ENCODE measurements at places on chromosomes 4 and X. TPM values are rescaled to one million over a fixed set of nuclear protein-coding genes. Genes with fewer than 3 reads are reported as not detected.

DNA sequence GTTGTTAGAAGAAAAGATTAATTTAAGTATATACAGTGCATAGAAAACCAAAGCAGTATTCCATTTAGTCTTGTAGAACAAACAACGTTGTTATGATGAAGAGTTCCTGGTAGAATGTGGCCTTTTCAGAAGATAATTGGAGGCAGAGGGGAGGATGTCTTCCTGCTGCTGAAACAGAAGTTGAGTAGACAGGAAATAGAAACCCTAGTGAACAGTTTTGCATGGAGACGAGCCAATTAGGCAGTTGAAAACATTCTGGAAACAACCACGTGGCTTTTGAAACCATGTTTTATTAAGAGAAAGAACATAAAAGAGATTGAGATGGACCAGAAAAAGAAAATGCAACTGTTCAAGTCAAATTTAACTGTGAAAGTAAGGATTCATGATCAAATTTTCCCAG, 325.2 kb downstream of the CAMK2D start:
- DNase-seq: no peak

GRCh38 chrX:53089925-53090324, 4.0 kb upstream of the KANTR start:
- DNase-seq: no peak

DNA sequence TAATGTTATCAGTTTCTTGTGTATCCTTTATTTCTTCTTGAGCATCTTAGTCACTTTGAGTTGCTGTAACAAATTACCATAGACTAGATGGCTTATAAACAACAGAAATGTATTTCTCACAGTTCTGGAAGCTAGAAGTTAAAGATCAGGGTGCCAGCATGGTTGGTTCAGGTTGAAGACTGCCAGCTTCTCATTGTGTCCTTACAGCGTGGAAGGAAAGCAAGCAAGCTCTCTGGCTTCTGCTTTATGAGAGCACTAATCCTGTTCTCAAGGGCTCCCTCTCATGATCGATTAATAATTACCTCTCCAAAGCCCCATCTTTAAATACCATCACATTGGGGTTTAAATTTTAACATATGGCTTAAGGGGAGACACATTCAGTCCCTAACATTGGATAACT, 497.2 kb downstream of the RAPGEF2 start:
- DNase-seq: no peak

DNA sequence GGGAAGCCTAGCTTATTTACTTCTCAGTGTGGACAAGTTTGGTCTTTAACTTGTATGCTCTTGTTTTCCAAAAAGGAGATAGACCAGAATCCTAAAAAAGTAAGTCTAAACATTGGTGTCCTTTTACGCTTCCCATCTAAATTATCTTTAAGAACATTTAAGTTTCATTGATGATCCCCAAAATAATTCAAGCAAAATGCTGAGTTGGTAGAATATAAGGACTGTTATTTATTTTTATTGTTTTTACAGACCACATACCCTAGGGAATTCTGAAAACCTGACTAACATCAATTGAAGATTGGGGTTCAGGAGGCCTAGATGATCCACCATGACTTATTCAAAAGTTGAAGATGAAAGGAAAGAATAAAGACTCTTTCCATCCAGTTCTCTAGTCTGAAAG, 653.0 kb downstream of the CCSER1 start:
- DNase-seq: no peak

Gene ERAS
- total RNA-seq: not detected

Gene FREM3
- not detected for total RNA-seq

DNA sequence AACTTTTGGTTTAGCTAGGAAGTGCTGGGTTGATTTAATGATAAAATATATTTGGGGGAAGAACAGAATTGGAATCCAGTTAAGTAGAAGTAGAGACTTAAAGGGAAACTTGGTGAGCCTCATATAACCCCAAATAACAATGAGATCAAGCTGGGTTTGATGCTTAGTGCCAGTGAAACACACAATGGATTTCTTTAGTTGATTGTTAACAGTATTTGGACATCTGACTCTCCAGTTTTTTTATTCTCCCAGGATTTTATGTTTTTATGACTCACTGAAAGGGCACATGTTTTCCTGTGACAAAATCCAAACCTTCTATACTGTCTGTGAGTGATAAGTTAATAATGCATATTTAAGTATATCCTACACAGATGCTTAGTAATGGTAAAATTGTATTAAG, 2.7 kb upstream of the NEUROG2 start:
- DNase-seq: no peak

GRCh38 chr4:99537674-99538073, 26.2 kb downstream of the TRMT10A start:
- no peak for DNase-seq

GRCh38 chr4:168999809-169000208, 10.2 kb downstream of the CBR4 start:
- no peak for DNase-seq

DNA sequence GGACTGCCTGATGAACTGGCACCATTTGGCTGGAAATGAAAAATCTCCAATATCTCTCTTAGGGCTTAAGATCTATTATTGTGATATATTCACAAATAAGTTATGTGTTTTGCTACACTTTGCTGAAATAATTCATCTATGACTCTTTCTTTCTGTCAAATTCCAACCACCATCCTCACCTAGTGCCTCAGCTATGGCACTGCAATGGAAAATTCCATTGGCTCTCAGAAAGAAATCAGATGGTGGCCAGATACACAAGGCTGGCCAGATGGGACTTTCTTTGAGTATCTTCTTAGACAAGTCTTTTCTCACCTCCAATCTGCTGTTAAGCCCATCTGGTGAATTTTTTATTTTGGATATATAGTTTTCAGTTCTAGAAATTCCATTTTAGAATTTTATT, 28.0 kb downstream of the NAT8L start:
- no peak for DNase-seq

Data from left ventricle myocardium superior (tissue), 1 donor.